MCF 10A (cell line): ENCODE measurements at places on chromosomes 16 and 17. TPM values are rescaled to one million over a fixed set of nuclear protein-coding genes. Genes with fewer than 3 reads are reported as not detected.
A peak's percentile ranks its signal among the peaks of the same experiment; 100 is the strongest.

Gene C17orf78
- total RNA-seq = not detected in 2 replicates

DNA sequence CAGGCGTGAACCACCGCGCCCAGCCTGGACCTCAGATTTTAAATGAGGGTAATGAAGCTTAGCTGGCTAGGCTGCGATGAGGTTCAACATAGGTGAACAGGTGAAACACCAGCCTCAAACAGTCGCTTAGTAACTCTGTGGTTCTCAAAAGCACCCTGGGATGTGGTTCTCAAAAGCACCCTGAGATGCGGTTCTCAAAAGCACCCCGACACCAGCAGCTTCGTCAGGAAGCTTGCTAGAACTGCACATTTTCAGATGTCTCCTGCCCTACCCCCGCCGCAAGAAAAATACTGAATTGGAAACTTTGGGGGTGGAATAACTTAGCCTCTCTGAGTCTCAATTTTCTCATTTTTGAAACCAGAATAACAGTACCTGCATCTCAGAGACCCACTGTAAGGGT lies 86.7 kb upstream of the XYLT1 start:
- no peak for DNase-seq

Gene BOLA2B
- 132 and 133 TPM in 2 replicates for total RNA-seq

Gene KATNIP
- total RNA-seq = 21.3 and 36.5 TPM in 2 replicates

Gene C16orf92
- total RNA-seq = not detected in 2 replicates

- DNase-seq = peak; percentile 59
These were observed 4.6 kb downstream of the PRSS8 start for GRCh38 chr16:31130899-31131298.

Gene ALOX12
- not detected in 2 replicates for total RNA-seq

GRCh38 chr17:73833775-73834488 lies 189.7 kb upstream of the SDK2 start:
- DNase-seq = no peak

DNA sequence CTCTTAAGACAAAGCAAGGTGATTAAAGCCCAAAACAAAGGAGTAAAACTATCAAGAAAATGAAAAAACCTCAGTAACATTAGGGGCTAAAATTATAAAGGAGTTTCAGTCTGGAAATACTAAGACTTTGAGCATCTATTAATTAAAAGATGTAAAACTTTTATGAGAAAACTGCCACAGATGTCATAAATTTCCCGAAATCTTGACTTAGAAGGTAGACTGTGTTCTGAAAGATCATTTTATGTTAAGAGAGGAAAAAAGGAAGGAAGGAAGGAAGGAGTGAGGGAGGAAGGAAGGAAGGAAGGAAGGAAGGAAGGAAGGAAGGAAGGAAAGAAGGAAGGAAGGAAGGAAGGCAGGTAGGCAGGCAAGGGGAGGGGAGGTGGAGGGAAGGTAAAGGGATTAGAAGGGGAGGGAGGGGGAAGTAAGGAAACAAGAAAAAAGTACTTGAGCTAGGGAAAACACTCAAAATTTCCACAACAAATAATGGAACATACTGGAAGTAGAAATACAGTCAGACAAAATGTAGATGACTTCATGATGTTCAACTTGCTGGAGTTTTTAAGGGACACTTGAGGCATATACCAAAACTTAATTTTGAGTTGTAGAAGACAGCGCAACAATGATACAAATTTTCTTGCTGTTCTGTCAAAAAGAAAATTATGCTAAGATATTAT lies 2.0 kb downstream of the KRTAP4-5 start:
- DNase-seq = no peak

DNA sequence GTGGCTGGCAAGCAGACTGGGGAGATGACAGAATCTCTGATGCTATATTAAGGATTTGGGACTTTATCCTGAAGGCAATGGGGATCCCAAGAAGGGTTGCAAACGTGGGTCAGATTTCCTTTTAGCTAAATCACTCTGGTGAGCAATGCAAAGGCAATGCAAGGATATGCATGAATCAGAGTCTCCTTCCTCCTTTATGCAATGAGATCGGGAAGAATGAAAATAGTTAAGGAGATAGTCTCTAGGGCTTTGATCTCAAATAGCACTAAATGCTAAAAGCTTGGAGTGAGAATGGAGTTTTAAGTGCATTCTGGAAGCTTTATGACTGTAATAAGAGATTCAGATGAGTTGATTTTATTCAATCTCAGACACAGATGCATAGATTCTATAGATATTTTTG lies 27.2 kb upstream of the SHISA9 start:
- peak; percentile 78 for DNase-seq

DNA sequence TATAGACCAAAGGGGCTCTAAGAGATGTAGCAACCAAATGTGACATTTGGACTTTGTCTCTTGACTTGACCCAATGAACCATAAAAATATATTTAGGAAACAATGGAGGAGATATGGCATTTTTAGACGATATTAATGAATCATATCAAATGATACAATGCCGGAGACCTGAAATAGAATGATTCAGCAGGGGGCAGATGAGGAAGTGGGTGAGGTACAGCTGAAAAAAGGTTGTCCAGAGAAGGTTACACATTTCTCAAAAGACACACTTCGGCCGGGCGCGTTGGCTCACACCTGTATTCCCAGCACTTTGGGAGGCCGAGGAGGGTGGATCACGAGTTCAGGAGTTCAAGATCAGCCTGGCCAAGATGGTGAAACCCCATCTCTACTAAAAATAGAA lies 16.5 kb upstream of the SNN start:
- peak; percentile 56 for DNase-seq

- no peak for DNase-seq
These were observed 1.4 kb upstream of the CBX2 start for GRCh38 chr17:79776376-79777119.

DNA sequence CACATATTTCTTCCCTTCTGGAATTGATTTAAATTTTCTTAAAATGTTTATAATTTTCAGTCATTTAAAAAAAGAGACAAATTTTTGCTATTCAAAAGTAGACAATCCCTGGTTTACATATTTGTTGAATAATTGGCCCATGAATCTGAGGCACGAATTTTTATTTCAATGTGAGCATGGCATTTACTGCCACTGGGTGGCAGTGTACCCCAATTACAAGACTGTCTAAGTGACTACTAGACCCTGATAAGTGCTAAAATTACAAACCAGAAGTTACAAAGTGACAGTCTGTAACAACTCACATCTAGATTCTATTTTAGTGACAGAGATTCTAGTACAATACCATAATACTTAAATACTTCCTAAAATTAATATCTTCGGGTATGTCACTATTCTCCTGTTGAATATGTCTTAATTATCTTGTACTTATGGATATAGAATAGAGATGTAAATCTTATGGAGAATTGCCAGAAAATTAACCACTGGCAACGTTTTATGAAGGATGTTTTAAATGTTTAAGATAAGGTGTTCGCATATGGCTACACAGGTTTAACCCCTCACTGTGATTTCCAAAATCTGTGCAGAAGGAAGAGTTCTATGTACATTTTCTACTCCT lies 235.8 kb downstream of the MAP2K4 start:
- DNase-seq = peak; percentile 56

GRCh38 chr17:27959382-27959709 lies 66.2 kb upstream of the LYRM9 start:
- DNase-seq = no peak

Gene XYLT1
- not detected in 2 replicates for total RNA-seq

GRCh38 chr17:60091908-60092331 lies 13.2 kb upstream of the HEATR6 start:
- DNase-seq = no peak

- DNase-seq = peak; percentile 63
These were observed 24.5 kb downstream of the STXBP4 start for GRCh38 chr17:54992797-54993639.

DNA sequence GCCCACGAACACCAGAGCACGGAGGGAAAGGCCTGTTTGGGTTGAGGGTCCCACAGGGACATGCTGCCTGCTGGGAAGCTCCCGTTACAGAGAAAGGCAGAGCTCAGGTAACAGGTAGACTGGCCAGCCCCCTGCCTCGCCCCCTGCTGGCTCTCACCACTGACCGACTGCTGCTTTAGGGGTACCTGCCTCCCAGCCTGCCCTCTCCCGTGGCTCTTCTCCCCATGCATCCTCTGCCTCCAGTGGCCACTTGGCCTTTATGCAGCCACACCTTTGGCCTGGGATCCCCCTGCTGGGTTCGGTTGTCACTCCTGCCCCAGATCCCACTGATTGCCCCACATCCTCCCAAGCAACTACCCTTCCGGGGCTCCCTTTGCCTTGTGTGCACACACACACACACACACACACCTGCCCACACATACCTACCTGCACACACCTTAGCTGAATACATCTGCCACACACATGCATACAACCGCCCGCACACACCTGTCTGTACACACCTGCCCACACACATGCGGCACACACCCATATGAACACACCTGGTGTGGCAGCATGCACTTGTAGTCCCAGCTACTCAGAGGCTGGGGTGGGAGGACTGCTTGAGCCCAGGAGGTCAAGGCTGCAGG lies 7.1 kb downstream of the MCRIP1 start:
- no peak for DNase-seq

DNA sequence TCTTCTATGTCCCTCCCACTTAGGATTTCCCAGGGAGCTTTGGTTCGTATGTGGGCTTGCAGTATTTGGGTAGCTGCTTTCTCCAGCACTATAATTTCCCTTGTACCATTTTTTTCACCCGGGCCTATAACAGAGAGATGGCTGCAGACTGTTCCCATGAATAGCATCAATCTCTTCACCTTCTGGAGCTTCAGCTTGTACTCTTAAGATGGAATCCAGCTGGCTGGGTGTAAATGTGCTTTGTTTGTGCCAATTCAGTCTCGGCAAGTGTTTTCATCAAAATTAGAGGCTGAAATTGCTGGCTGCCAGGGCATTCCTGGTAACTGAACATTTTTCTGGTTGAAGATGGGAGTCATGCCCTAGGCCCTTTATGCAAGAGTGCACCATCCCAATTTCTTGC lies 12.2 kb upstream of the CPD start:
- DNase-seq = no peak

DNA sequence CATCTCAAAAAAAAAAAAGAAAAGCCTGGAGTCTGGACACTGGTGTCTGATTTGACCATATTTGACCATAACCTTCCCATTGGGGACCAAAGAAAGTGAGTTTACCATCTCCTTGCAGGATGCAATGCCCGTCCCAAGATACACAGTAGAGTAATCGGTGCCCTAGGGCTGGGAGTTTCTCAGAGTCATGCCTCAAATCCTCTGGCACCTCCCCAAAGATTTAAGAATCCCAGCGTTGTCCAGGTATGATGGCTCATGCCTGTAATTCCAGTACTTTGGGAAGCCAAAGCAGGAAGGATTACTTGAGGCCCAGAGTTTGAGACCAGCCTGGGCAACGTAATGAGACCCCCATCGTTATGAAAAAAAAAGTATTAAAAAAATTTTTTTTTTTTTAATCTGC lies 5.0 kb downstream of the PITPNM3 start:
- peak; percentile 94 for DNase-seq

Gene PYY
- total RNA-seq = not detected in 2 replicates

DNA sequence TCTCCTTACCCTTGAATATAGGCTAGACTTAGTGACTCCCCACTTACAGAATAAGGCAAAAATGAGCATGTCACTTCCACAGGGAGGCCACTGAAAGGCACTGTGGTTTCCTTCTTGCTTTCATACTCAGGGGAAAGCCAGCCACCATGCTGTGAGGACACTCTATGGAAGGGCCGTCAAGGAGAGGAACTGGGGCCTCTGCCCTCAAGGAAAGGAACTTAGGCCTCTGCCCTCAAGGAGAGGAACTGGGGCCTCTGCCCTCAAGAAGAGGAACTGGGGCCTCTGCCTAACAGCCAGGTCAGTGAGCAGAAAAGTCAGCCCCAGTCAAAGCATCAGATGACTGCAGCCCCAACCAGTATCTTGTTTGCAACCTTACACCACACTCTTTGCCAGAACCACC lies 30.1 kb downstream of the VPS35 start:
- no peak for DNase-seq

Gene CACNG5
- total RNA-seq = not detected in 2 replicates

- no peak for DNase-seq
These were observed 88.7 kb downstream of the HS3ST3A1 start for GRCh38 chr17:13513039-13513405.

- DNase-seq = no peak
These were observed 14.5 kb downstream of the RAB11FIP4 start for GRCh38 chr17:31405890-31406371.

GRCh38 chr16:52770828-52771227 lies 223.9 kb upstream of the TOX3 start:
- no peak for DNase-seq

Gene IGFALS
- not detected in 2 replicates for total RNA-seq

Gene FDXR
- total RNA-seq = 25.0 and 29.7 TPM in 2 replicates

DNA sequence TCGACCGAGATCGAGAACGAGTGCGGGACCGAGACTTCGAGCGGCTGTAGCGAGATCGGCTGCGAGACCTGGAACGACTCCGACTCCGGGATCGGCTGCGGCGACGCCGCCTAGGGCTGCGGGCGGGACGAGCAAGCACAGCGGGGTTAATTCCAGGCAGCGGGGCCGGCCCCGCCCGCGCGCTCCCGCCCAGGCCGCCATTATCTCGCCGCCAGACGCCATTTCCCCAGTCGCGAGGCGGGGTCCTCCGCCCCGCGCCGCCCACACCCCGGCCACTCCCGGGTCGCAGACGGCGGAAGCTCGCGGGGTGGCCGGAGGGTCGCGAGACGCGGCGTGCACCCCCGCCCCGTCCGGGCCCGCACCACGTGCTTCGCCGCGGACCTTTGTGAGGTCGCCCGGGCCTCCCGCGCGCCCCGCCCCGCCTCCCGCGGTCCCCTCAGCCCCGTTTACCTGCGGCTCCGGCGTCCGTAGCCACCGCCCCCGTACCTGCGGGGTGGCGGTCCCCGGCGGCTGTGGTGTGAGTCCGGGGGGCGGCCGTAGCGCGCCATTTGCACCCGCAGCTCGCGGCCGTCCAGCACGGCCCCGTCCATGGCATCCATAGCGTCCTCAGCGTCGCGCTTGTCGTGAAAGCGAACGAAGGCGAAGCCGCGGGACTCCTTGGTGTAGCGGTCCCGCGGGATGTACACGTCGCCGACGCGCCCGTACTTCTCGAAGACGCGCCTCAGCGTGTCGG lies 616 bp downstream of the SRSF2 start:
- peak; percentile 45 for DNase-seq

DNA sequence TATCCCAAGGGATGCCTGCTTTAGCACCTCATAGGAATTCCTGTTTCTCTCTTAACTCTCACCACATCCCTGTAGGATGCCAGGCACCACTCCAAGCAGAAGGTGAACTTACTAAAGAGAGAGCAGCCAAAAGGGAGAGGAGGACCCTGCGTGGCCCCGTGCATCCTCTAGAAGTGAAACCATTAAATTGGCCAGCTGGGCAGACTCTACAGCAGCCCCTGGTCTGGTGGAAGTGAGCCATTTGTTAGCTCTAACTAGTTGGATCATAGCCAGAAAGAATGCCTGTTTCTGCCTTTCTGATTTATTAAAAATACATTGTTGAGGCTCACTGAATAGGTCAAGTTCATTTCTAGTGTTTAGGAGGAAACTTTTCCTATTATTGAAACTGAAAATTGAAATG lies 22.3 kb downstream of the TMEM11 start:
- no peak for DNase-seq

- no peak for DNase-seq
These were observed 3.4 kb downstream of the SKA2 start for GRCh38 chr17:59151591-59151990.

GRCh38 chr17:42039794-42040763 lies 10.3 kb downstream of the C17orf113 start:
- DNase-seq = no peak

- no peak for DNase-seq
These were observed 12.9 kb downstream of the KNOP1 start for GRCh38 chr16:19705146-19705501.

Gene BIRC5
- total RNA-seq = 24.6 and 45.6 TPM in 2 replicates
